Activated T-cell treated with anti-CD3 and anti-CD28 coated beads, Interleukin-2, amount 50 U/mL, for 4 hours (primary cell): ENCODE measurements at places on chromosomes 16 and 17.

DNA sequence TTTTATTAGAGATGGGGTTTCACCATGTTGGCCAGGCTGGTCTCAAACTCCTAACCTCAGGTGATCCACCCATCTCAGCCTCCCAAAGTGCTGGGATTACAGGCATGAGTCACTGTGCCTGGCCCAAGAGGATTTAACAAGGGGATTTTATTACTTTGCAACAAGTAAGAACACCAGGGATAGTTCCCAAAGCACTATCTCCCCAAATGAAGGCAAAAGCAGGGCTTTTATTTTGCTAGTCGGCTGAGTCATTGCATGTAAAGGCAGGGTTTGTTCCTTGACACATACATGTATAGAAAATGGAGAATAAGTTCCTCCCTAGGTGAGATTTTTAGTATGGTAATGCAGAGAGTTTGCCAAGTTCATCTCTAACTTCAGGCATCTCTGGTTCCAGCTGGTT is 24.0 kb downstream of the REXO5 start:
- DNase-seq: no peak

GRCh38 chr17:82930924-82931698 is 91.3 kb upstream of the ZNF750 start:
- DNase-seq: no peak

DNA sequence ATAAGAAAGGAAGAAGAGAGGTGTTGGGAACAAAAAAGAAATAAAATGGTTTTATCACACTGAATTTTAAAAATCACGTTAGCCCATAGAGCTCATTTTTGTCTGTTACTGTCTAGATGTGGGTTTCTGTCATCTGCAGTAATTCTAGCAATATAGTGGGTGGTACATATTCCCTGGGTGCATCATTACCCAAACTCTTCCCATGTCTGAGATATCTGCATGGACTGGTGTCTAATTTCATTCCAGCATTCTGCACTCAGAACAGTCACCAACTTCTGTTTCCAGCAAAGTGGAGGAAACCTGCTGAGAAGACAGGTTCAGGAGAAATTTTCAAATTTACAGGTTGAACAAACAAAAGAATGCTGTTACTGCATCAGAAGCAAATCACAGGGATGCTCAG is 263.8 kb downstream of the CDH11 start:
- no peak for DNase-seq

DNA sequence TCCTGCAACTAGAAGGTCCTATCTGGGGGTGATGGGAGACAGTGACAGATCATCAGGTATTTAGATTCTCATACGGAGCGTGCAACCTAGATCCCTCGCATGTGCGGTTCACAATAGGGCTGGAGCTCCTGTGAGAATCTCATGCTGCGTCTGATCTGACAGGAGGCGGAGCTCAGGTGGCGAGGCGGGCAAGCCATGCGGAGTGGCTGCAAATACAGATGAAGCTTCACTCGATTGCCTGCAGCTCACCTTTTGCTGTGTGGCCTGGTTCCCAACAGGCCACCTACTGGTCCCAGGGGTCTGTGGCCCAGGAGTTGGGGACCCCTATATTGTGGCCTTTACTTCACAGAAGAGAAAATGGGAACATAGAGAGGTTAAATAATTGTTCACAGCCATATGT is 200.4 kb downstream of the IRF8 start:
- no peak for DNase-seq

DNA sequence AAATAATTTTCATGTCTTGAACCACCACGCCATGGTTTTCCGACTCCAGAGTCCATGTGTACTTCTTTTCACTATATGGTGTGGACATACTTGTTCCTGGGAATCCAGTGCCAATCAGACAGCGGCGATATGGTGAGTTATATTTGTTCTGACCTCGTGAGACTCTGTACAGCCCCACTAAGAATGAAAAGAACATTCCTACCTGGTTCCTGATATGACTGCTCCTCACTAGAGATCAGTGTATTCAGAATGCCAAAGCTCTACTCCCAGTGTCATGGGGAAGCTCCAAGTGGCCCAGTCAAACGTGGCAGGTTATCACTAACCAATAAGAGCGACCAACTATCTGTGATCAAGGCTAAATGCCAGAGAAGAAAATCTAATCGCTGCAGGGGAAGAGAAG is 6.1 kb downstream of the C16orf46 start:
- no peak for DNase-seq

- DNase-seq: no peak
Observed at GRCh38 chr17:47905221-47905733, 9.2 kb downstream of the SP2 start.

- no peak for DNase-seq
Observed at GRCh38 chr17:49334744-49335512, 27.1 kb downstream of the ZNF652 start.

DNA sequence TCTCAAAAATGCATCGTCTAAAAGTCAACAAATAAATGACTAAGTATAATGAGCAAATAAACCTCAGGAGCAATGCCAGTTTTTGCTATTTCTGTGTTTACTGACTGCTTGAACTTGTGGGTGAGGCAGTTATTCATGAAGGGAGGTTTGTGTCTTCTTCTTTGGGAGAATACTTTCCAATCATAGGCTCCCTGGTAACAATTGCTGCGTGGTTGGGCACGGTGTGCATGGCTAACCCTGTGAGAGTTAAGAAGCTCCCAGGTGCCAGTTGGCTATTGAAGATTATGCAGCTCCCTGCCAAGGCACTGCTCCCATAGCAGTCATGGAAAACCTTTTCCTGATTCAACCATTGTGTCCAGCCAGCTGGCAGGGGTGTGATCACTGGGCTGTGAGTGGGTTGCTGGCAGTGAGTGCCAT is 775.9 kb upstream of the GOT2 start:
- no peak for DNase-seq

DNA sequence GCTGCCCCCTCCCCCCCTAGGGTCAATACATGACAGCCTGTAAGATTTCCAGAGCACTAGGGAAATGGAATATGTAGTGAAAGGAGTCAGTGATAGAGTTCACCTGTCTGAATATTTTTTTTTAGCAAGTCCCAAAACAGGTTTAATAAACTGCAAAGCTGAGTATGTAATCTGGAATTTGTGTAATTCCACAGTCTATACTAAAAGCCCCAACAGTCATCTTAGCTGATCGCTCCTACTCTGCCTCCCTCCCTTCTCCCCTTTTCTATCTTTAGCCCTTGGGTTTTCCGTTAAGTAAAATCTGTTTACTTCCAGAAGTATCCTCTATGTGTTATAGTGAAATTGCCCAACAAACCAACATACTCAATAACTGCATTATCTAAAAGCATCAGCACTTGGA is 3.5 kb downstream of the CDH13 start:
- no peak for DNase-seq

DNA sequence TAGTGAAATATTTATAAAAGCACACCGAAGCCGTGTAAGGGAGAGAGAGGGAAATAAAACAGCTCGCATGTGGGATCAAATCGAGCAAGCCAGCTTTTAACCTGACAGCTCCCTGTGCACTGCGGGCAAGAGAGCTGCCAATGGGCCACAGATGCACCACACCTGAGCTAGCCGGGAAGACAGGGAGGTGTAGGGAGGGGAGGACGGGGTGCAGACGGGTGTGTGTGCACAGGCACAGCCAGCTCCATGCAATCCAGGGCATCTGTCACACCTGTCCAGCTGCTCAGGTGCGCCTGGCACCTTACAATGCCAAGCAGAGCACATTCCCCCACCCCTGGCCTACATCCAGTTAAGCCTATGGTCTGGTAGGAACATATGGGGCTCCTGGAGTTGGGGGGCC is 70.0 kb downstream of the C16orf78 start:
- DNase-seq: no peak

- DNase-seq: no peak
Observed at GRCh38 chr16:89612415-89613166, 851 bp upstream of the DPEP1 start.

DNA sequence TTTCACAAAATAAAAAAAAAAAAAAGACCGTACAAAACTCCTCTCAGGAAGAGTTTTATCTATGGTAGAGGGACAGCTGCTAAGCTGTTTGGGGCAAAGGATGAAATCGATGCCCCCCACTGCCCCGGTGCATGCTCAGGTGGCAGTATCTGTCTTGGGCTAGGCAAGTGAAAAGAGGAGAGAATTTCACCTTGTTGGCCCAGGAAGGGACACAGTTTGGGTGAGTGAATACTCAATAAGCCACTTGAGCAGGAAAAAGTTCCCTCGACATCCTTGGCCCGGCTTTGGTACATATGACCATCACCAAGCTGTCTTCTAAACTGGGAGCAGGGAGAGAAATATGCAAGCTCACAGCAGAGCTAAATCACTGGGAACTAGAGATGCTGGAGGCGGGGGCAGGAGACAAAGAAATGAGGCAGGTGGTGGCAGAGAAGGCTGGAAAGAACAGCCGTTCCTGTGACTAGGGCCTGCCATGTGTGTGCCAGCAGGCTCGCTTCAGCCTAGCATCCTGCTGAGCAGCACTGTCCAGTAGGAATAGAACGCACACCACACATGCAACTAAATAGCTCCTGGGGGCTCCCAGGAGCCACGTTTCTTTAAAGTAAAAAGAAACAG is 8.2 kb upstream of the EIF1 start:
- DNase-seq: no peak

GRCh38 chr16:769184-769784 is 8.8 kb downstream of the MSLN start:
- DNase-seq: no peak

DNA sequence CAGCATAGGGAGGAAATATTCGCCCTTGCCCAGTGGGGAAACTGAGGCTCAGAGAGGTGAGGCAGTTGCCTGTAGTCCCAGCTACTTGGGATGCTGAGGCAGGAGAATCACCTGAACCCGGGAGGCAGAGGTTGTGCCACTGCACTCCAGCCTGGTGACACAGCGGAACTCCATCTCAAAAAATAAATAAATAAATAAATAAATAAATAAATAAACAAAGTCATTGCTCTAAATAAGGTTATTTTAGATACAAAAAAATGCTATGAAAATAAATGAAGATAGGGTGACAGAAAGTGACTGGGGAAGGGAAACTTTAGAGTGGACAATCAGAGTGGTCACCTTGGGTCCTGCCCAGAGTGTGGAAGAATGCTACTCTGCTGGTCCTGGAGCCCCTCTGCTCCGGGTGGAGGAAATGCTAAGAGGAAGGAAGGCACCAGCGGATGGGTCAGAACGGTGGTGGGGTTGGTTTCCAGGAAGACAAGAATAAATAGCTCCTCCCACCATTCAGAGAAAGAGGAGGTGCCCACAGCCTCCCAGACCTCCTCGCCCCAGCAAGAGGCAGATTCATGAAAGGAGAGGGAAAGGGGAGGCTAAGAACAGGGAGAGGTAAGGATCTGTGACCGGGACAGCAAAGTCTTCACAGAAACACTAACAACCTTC is 17.6 kb downstream of the TRPV3 start:
- no peak for DNase-seq

GRCh38 chr16:67277999-67278772 is 1.1 kb upstream of the PLEKHG4 start:
- DNase-seq: no peak

DNA sequence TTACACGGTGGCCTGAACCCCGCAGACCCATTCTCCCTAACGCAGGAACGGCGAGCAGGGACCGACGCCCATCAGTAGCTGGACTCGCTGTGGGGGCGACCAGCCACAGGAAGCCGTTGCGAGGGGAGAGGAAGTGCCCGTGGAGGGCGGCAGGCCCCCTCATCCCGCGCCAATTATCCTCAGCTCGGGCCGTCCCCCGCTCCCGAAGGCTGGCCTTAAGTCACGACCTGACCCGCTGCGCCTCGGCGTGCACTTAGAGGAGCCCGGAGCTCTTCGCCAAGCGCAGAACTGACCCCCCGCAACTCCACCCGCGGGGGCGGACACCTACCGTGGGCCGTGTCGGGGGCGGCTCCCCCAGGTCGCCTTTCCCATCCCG is 401 bp downstream of the ARL16 start:
- DNase-seq: no peak

DNA sequence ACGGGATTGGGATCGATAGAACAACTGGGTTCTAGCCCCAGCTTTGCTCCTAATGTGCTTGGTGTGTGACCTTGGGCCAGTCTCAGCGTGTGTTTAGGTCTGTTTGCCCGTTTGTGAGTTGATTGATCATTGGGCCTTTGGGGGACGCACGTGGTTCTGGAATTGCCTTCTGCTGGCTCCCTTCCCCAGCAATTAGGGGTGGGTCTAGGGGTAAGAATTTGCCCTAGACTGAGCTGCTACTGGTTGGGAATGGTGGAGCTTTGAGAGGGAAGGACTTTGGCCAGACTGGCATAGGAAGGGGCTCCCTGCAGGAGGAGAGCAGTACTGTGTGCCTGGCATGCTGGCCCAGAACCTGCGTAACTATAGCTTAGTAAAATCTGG is 1.5 kb downstream of the SPNS2 start:
- DNase-seq: no peak

GRCh38 chr17:56804454-56804853 is 29.3 kb downstream of the C17orf67 start:
- no peak for DNase-seq

DNA sequence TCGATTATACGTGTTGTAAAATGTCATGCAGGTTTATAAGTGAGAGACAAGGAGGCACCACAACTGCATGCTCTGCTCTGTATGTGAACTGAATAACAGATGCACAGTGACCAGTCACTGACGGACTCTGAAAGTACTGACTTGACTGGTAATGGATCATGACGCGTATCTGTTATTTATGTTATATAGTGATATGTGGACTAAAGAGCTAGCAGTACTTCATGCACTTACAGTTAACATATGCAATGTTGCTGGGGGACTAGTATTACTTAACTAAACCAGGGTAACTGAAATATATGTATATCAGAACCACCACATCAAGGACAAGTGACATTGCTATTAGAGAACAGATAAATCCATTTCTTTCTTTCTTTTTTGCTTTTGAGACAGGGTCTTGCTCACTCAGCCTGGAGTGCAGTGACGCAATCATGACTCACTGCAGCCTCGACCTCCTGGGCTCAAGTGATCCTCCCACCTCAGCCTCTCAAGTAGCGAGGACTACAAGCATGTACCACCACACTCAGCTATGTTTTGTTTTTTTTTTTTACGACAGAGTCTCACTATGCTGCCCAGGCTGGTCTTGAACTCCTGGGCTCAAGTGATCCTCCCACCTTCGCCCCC is 17.2 kb downstream of the COIL start:
- DNase-seq: no peak

- no peak for DNase-seq
Observed at GRCh38 chr17:535198-535597, 179.4 kb downstream of the VPS53 start.

DNA sequence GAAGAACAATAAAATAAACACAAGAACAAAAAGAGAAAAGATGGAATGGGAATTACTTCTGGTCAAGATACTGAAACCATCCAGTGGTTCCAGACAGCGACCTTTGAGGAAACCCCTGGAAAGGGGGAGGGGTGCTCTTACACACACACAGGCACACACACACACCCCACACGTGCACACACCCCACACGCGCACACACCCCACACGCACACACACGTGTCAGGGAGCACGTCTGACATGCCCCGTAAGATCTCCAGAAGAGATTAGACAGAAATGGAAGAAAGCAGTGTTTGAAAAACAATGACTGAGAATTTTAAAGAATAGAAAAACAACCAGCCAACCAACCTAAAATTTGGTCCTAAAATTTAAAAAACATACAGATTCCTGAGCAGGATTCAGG is 45.3 kb upstream of the FASN start:
- DNase-seq: no peak

- DNase-seq: no peak
Observed at GRCh38 chr16:71555230-71555891, 21.5 kb downstream of the TAT start.

GRCh38 chr16:27995378-27995777 is 68.1 kb downstream of the GSG1L start:
- DNase-seq: no peak
